ENCODE measurements at places on chromosomes 3 and 15. TPM values are rescaled to one million over a fixed set of nuclear protein-coding genes. Genes with fewer than 3 reads are reported as not detected.

- DNase-seq, result peak; percentile 54
Measured at GRCh38 chr3:66991459-66991858, 6.6 kb upstream of the KBTBD8 start.

DNA sequence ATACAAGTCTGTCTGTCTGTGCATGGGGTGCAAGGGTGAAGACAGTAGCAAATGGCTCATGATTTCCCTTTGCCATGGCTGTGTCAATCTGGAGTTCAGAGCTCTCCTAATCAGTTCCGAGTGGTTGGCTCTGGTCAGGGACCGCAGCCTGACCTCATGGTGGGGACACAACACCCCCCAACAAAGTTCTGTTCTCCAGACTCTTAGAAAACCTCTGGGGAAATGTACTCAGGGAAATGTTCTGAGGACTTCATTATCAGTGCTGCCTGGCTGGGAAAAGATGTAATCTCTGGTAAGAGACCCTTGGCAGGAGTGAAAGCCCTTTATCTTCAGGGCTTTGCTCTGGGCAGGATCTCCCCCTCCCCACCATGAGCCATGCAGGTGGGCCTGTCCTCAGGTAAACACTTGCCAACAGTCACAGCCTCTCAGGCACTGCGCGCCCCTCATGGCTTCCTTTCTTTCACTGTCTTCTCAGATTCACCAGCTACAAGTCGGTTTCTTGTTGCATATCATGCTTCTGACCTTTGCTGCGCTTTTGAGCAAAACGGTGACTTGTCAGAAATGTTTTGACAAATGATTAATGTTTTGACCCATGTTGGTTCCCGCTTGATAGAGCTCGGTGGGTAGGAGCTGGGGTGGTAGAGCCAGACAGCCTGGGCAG, 95.5 kb downstream of the ST6GAL1 start:
- no peak for DNase-seq

- DNase-seq, result no peak
Measured at GRCh38 chr3:127736801-127737539, 64.2 kb downstream of the ABTB1 start.

DNA sequence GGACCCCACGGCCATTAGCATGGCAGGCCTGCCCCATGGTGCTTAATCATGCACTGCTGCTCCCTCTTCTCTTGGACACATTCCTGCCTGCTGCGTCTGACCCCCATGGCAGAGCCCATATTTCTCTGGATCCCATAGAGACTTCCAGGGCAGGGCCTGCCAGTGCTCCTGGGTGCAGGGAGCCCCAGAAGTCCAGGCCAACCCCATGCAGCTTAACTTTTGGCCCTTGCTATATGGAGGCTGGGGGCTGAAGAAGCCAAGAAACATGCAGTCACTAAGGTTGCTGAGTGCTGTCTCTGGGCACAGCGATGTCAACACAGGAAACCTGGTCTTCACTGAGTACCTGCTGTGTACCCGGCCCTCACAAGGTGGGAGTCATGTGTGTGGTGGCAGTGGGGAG, 11.3 kb upstream of the PRKCD start:
- DNase-seq, result no peak

- no peak for DNase-seq
Measured at GRCh38 chr3:35659768-35660167, 20.4 kb downstream of the ARPP21 start.

Gene ARNT2
- 5.3 TPM for total RNA-seq

DNA sequence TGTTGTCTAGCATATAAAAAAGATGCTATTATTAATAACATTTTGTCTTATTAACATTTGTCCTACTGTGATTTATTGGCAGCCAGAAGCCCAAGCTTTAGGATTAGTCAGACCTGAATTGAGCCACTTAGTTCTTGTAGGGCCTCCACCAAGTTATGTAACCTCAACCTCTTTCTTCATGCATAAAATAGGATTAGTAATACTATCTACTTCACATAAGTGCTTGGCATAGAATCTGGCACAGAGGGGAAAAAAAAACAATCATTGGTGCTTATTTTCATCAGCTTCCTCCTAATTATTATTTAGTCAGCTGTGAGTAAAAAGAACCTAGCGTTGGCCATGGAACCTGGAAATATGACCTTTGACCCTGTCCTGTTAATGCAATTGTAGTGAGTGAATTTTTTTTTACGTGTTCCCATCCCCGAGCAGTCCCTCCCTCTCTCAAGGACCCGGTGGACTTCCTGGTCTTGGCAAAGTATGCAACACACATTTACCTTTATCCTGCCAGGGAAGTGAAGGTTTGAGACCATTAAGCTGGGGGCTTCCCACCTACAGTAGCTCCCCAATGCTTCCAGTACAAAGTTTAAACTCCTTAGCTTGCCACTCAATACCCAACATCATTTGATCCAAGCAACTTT, 136.8 kb downstream of the FHIT start:
- DNase-seq, result no peak

Gene C2CD4A
- not detected for total RNA-seq

Gene GOLGA8S
- not detected for total RNA-seq

- no peak for DNase-seq
Measured at GRCh38 chr3:38283810-38284755, 2.0 kb downstream of the SLC22A14 start.

Gene GOLGA8O
- not detected for total RNA-seq

- no peak for DNase-seq
Measured at GRCh38 chr3:128078322-128078721, 26.1 kb downstream of the SEC61A1 start.

All from H4 (cell line).